ENCODE measurements at places on chromosomes 5 and 9.

DNA sequence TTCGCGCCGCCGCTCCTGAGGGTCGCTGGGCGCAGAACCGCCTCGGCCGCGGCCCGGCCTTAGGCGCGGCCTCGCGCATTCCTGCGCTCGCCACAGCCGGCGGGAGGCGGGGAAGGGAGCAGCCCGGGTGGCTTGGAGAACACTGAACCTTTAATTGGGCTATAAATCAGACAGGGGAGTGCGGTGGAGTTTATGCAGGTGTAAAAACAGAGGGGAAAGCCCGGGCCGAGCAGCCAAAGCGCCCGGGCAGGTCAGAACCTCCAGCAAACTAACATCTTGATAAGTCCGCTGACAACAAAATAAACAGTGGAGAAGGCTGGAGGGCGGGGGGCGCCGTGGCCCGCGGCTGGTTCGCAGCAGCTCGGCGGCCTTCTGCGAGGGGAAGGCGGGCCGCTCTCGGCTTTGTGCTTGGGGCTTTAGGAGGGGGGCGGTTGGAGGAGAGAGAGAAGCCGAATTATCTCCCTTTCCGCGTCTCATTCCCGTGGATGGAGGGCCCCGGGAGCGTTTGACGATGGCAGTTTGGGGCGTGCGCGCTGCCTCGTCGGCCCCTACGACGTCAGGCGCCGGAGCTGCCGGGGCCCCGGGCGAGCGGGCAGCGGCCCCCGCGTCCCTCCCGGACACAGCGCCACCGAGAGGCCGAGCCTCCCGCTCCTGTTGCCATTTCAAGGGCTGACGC is 11.3 kb downstream of the FOXD1 start:
- DNase-seq: peak; percentile 38

GRCh38 chr5:39178171-39178570 is 41.2 kb downstream of the FYB1 start:
- DNase-seq: no peak

DNA sequence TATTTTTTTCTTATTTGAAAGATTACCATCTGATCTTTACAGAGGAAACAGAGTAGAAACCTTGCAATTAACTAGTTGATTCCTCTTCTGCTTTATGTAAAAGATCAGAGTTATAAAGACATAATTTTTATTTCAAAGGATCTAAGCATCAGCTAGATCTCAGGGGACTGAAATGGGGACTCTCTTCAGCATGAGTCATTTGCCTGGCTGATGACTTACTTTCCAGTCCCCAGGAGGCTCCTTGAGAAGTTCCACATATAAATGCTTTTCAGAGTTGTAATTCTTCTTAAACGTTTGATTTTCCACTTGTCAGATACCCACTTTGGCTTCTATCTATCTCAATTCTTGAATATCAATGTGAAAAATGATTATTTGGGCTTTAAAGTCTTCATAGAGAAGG is 389.4 kb downstream of the RAB3C start:
- DNase-seq: no peak

- DNase-seq: no peak
Observed at GRCh38 chr9:91905991-91906469, 44.0 kb downstream of the ROR2 start.

DNA sequence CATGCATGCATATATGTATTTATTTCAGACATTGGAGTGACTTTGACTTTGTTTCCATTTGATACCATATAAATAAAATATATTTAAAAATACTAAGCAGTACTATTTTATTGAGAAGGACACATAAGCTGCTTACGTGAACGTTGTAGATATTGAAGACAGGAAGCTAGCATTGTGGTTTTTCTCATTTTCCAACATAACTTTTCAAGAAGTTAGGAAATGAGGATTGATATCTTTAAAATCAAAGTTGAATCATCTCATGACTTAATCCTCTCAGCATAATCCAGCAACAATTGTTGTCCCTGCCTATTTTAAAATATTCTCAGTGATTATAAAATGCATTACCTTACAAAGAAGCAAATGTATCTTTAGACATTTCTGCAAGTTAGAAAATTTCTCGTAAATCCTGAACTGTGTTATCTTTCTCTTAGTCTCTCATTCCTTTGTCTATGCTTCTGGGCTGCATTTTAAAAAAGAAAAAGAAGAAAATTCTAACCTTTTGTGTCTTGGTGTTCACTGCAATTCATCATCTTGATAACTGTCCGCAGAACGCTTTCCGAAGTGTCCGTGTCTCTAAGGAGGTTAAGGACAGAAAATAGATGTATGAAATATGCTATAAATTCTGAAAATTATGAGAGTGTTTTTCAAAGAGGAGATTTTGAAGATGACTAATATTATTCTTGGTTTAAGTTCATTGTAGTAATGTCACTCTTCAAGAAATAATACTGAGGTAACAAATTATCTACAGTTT is 1089.9 kb upstream of the CDH6 start:
- DNase-seq: no peak

DNA sequence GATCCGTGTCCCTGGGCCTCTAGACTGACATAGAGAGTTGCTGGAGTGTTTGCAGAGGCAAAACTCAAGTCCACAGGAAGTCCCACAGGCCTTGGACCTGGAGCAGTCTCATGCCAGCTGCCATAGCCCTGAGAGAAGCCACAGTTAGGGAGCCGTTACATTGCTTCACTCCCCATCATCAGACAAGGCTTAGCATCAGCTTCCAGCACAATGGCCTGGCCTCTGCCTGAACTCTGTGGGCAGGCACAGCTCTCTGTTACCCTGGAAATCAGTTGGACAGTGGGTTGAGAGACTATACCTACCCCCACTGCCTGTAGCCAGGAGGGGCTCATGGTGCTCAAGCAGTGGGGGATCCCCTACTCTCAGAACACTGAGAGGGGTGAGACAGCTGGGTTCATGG is 16.2 kb upstream of the C9orf72 start:
- DNase-seq: no peak

DNA sequence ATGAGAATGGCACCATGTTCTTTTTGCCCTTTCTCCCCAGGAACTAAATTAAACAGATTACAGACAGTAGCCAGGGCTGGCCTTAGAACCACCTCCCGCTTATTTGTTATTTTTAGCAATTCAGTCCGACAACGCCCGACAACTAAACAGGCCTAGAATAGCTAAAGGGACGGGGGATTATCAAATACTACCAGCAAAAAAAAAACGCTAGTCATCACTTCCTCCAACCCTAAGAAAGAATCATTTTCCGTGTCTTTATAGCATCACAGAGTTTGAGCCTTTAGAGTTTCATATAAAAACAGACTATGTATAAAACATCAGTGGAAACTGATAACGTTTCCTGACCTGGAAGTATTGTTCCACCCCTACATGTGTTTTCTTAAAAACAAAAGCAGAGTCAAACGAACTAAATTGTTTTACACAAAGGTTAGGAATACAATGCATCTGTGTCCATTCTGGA is 35.3 kb downstream of the PFDN1 start:
- no peak for DNase-seq

All from NCI-H1092 (cell line).